ENCODE measurements at places on chromosomes 4 and X.

GRCh38 chrX:45622042-45622423, 421.4 kb upstream of the DIPK2B start:
- H3K27ac ChIP-seq = no peak overlapping the region
- H3K36me3 ChIP-seq = no peaks in the 10 kb centered on the region
- no peak for DNase-seq
- peaks cover 13% of the 10 kb centered on the region for H3K4me1 ChIP-seq
- no peaks in the 10 kb centered on the region for H3K27me3 ChIP-seq

DNA sequence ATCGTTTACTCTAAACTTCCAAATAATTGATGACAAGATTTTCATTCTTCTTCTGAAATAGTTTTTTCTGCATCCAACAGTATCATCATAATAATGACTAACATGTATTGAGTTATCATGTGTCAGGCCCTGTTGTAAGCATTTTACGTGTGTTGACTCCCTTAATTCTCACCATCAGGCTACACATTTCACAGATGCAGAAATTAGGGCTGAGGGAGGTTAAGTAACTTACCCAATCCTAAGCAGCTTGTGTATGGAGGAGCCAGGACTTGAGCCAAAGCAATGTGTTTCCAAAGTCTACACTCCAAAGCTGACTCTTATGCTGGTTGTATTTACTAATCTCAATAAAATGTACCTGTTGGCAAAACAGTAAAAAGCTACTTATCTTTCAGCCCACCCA, 11.2 kb upstream of the KDR start:
- no peaks in the 10 kb centered on the region for H3K27me3 ChIP-seq
- no peak overlapping the region for H3K4me3 ChIP-seq
- H3K27ac ChIP-seq = no peak overlapping the region
- H3K4me1 ChIP-seq = peaks cover 52% of the 10 kb centered on the region

DNA sequence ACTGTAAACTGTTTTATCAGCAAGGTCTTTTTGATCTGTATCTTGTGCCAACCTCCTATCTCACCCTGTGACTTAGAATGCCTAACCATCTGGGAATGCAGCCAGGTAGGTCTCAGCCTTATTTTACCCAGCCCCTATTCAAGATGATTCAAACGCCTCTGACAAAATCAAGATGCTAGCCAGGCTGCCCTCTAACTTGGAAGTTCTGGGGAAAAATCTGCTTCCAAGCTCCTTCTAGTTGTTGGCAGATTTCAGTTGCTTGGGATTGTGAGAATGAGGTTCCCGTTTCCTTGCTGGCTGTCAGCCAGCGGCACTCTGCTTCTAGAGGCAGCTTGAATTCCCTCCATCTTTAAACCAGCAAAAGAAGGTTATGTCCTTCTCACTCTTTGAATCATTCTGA, 34.7 kb downstream of the LUZP4 start:
- no peaks in the 10 kb centered on the region for H3K27me3 ChIP-seq
- DNase-seq = no peak
- H3K4me1 ChIP-seq = peaks cover 14% of the 10 kb centered on the region
- no peak overlapping the region for H3K4me3 ChIP-seq
- H3K36me3 ChIP-seq = no peaks in the 10 kb centered on the region

DNA sequence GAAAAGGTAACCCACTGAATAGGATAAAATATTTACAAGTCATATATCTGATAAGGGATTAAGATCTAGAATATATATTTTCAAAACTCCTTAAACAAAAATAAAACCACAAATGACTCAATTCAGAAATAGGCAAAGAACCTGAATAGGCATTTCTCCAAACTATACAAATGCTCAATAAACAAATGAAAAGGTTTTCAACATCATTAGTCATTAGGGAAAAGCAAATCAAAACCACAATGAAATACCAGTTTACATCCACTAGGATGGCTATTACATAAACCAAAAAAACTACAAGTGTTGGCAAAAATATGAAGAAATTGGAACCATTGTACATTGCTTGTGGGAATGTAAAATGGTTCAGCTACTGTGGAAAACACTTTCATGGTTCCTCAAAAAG, 167.0 kb upstream of the GALNT7 start:
- H3K4me3 ChIP-seq = no peak overlapping the region
- no peak for DNase-seq
- H3K27me3 ChIP-seq = no peaks in the 10 kb centered on the region
- no peaks in the 10 kb centered on the region for H3K36me3 ChIP-seq
- peaks cover 4% of the 10 kb centered on the region for H3K4me1 ChIP-seq
- H3K27ac ChIP-seq = no peak overlapping the region

- H3K4me1 ChIP-seq = no peaks in the 10 kb centered on the region
- no peaks in the 10 kb centered on the region for H3K36me3 ChIP-seq
- no peaks in the 10 kb centered on the region for H3K27me3 ChIP-seq
Observed at GRCh38 chrX:10395179-10395578, 225.2 kb downstream of the MID1 start.

DNA sequence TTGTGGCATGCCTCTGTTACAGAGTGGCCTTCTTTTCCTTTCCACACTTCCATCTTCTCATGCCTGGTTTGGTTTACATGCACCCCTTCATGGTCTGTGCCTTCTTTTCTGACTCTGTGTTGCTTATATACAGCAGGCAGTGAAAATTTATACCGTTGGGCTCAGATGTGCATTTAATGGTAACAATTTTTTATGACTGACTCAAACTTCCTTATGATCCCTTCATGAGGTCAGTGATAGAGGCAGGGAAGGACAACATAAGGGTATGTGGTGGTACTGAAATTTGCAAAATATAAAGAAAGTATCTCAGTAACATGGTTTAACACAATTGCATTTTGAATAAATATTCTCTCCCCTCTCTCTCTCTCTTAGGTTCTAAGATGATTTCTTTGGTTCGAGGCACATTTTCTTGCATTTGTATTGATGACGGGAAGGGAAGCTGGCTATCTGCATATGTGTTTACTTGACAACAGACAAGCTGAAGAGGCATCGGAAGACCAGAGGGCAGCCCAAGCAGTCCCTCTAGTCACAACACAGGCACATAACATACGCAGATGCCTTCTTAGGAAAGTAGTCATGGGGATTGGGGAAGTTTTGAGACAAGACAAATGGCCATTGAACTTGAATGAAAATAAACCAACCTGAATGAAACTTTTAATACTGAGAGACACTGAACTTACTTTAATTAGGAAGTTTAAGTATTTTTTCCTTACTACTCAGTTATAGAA, 163.3 kb upstream of the LEF1 start:
- no peak overlapping the region for H3K4me3 ChIP-seq
- peaks cover 21% of the 10 kb centered on the region for H3K4me1 ChIP-seq
- H3K27me3 ChIP-seq = no peaks in the 10 kb centered on the region
- H3K36me3 ChIP-seq = no peaks in the 10 kb centered on the region
- DNase-seq = no peak

DNA sequence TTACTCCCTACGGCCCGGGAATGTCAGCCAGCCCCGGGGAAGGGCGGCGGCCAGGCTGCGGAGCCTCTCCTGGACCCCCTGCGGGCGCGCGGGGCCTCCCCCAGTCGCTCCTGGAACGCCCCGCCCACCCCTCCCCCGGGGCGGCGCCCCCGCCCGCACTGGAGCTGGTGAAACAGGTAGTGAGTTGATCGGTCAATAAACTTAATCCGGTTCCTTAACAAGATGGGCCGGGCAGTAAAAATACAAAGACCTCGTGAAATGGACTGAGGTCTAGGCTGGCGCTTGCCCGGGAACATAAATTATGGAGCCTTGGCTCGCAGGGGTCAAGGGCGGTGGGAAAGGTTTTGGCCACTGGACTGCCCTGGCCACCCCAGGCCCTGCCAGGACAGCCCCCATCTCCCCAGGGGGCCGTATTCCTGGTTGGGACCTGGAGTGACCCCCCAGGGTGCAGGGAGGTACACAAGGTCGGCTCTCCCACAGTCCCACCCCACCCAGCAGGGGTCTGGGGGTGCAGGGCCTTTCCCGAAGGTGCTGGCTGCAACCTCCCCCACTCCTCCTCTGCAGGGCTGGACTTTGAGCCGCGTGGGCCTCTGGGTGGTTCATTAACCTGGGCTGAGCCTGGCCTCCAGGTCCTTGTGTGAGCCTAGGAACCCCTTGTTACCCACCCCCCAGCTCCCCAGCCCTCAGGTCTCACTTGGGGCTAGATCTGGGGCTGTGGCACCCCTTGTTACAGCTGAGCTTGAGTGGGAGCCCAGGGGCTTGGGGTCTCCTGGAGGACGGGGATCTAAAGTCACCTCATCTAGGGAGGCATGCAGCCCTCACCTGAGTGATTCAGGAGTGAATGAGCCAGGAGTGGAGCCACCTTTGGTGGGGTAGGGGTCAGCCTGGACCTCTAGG, 2.5 kb downstream of the FGFR3 start:
- peaks cover 8% of the 10 kb centered on the region for H3K27me3 ChIP-seq
- no peaks in the 10 kb centered on the region for H3K4me1 ChIP-seq
- H3K36me3 ChIP-seq = no peaks in the 10 kb centered on the region
- DNase-seq = no peak

DNA sequence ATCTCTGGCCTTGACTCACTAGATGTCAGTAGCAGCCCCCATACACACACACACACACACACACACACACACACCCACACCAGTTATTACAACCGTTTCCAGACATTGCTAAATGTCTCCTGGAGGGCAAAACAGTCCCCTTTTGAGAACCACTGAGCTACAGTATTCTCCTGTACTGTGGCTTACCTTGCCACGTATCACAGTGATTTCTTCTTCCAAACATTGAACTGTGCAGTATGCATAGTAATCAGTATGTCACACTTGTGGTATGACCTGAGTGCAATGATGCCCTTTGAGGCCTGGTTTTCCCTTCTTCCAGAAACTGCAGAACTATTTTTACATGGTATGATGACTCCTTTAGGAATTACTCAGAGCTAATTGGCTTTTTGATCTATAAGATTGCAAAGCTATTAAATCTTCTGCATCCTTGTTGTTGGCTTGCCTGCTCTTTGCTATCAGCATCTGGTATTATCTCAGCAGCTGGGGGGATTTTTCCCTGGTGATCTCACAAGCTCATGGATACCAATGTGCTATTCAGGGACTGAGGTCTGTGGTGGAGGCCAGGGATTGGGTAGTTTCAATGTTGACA, 3.6 kb upstream of the THOC2 start:
- H3K36me3 ChIP-seq = peaks cover 2% of the 10 kb centered on the region
- peaks cover 8% of the 10 kb centered on the region for H3K4me1 ChIP-seq
- DNase-seq = no peak
- H3K27ac ChIP-seq = peak overlapping the region; percentile 87
- H3K4me3 ChIP-seq = no peak overlapping the region

Measured in mesothelial cell of epicardium (in vitro differentiated cells).